Activated T-helper 1 cell treated with anti-CD3 and anti-CD28 coated beads, Interleukin-12 subunit alpha, Interleukin-12 subunit beta, Interleukin-2, Interleukin-4 antibody, amounts not matched to agents 30 ng/mL and 10 ng/mL and 1 ng/mL, durations not matched to agents 14 hours and 24 hours and 36 hours (primary cell): ENCODE measurements at places on chromosomes 5 and 9.

- no peak for DNase-seq
Measured at GRCh38 chr9:71737455-71737854, 30.9 kb downstream of the CEMIP2 start.

DNA sequence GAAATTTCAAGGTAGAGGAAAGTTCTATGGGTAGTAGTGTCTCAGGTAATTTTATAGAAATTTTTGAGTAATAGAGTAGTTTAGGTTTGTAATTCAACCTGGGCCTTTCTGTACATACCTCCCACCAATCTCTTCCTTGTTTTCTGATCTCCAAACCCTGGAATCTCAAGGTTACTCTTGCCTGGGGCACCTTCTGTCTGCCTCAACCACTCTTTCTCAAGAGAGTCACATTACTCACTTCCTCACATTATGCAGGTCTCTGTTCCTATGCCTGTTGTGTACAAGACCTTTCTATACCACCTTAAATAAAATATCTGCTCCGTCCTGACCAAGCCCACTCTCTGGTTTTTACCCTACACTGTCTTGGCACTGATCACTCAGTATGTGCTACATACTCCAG, 412.6 kb upstream of the CTNND2 start:
- DNase-seq = no peak

DNA sequence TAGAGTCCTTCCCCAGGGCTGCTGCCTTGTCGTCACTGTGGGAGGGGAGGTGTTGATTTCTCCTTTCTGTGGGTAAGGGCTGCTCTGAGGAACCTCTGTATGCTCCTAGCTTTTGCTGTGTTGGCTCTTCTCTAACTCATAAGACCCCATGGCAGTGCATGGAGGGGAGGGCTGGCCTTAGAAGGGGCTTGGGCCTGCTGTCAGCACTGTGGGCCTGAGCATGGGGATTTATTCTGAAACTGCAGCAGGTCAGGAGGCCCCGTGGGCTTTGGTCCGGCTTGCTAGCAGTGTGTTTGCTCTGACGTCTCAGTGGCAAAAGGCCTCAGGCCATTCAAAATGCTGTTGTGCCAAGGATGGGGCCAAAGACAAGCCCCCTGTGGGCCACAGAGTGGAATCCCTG, 6.8 kb downstream of the FGF18 start:
- DNase-seq = no peak

DNA sequence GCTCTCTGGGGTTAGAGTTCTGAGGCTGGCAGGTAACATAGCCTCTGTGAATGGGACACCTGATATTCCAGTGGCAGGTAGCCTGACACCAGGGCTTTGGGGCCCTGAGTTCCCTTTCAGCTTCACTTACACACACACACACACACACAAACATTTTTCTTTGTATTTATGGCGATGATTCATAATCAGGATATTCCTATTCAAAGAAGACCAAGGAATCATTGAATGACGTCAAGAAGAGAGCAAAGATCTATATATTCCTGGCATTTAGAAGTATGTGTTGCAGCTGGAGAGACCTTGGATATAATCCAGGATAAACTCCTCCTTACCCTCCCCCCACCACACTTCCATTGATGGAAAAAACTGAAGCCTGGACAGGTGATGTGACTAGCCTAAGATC, 7.9 kb upstream of the ENTREP1 start:
- no peak for DNase-seq

DNA sequence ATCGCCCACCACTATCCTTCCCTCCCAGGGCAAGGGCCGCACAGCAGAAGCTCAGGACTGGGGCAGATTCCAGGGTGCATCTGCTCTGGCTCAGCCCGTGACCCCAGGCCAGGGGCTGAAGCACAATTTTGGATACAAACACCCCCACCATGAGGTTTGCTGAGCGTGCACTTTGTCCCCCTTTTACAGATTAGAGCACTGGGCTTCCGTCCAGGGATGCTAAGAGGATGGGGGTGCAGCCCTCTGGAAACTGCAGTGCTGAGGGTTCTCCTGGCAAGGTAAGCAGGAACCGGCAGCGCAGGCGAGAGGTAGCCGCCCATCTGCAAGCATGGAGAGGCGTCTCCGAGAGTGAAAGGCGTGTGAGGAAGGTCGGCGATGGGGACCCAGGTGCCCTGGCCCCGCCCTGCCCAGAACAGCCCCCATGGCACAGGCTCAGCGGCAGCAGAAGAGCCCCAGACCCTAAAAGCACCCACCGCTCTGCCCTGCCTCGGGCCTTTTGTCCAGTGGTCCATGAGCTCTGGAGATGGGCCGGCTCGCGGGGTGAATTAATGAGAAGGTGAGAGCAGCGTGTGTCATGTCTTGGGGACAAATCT, 54.5 kb upstream of the OLFM1 start:
- no peak for DNase-seq

GRCh38 chr9:89522959-89523285, 25.0 kb upstream of the SEMA4D start:
- no peak for DNase-seq

DNA sequence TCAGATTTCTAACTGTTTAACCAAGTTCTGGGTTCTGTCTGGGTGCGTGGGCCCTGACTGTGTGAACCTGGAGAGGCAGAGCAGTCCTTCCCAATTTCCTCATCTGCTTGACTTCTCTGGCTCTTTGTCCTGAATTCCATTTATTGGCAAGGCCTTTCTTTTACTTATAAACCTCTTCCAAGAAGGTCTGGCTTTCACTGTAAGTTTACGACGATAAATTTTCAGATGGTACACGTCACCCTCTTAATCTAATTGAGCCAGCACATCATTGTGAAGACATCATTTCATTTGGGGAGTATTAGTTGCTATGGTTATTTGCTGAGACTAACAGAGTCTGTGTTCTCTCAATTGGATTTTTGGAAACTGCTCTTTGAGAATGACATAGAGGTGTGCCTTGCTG, 92.4 kb downstream of the ARHGAP26 start:
- no peak for DNase-seq

DNA sequence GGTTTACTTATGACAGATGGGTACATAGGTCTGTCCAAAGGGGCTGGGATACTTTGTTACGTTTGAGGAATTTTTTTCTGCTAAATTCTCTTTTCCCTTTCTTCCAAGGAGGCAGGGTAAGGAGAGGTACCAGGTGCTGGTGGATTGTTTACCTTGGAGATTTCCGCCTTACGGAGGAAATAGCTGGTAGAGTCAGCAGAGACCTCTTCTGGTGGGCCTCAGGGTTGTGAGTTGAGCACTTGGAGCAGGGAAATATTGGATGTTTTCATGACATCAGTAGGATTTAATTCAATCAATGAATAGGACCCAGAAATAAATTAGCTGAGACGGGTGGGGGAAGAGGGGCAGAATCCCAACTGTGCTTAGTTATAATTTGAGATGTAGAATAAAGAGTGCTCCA, 60.0 kb upstream of the TAF11L2 start:
- no peak for DNase-seq

DNA sequence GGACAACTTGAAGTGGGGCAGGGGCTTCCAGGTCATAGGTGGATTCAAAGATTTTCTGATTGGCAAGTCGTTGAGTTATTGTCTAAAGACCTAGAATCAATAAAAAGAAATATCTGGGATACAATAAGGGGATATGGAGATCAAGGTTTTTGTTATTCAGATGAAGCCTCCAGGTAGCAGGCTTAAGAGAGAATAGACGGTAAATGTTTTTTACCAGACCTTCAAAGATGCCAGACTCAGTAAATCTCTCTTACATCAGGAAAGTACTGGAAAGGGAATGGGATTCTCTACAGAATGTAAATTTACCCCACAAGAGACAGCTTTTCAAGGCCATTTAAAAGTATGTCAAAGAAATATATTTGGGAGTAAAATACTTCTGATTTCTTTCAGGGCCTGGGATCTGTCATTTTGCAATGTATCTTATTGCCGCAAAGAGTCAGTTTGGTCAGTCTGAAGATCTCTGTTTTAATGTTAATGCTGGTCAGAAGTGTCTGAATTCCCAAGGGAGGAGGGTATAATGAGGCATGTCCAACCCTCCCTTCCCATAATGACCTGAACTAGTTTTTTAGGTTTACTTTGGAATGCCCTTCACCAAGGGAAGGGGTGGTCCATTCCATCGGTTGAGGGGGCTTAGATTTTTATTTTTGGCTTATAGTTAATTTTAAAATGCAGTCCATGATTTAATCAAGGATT, 13.6 kb upstream of the LYSMD3 start:
- DNase-seq = no peak

DNA sequence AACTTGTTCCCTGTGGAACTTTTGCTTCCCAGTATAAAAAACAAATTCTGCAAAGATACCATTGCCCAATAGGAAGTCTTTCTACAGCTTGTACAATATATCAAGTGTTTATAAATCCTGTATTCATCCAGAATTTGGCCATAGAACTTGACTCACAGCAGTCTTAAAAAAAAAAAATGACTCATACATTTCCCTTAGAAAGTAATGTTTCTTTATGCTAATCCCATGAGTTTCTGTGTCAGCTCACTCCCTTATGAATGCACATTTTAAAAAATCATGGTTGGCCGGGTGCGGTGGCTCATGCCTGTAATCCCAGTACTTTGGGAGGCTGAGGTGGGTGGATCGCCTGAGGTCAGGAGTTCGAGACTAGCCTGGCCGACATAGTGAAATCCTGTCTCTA, 89.3 kb upstream of the DMRT1 start:
- no peak for DNase-seq

- DNase-seq = no peak
Measured at GRCh38 chr9:21770871-21771560, 31.4 kb upstream of the MTAP start.

DNA sequence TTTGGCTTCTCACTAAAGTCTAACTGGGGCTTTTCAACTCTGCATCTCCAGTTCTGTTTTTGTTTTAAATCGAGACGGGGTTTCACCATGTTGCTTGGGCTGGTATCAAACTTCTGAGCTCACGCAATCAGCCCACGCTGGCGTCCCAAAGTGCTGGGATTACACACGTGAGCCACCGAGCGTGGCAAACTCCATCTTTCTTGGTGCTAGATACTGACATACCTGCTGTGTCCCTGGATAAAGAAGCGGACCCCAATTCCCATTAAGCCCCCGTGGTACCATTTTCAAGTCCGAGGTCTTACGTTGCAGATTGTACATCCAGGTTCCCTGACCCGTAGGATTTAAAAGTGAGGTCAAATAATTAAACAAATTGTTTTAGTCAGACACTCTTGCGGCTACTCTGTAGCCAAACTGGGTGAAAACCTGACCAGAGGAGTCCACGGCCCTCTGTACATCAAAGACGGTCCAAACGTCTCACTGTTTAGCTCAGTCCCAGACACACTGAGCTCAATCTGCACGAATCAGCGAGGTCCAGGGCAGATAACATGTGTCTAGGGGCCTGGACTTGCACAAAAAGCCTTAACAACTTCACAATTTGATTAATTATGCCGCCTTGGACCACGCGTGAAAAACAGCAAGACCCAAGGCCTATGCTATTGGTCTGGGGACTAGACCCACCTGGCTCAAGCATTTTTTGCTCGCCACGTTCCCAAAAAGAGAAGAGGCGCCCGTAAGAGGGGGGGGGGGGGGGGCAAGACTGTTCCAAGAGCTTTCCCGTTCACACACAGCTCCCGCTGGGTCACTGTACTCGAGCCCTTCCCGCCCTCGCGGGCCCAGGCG, 727 bp upstream of the DNAJA1 start:
- no peak for DNase-seq

DNA sequence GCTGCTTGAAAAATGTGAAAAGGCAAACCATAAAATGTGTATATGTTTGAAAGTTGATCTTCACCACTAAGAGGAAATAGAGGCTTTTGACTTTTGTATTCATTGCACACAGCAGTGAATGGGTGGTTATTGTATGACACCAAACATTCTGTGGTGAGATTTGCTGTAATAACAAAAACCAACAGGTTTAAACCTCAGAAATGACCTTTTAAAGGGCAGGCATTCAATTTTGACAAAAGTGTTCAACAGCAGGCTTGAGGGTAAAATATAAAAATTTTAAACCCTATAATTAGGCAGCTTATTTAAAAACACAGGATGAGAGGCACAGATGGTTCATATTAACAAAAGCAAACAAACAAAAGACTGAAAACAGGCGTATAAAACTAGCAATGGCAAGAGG, 128.1 kb upstream of the NUDT12 start:
- no peak for DNase-seq

GRCh38 chr5:99646011-99646647, 717.3 kb upstream of the CHD1 start:
- DNase-seq = no peak

- DNase-seq = no peak
Measured at GRCh38 chr5:14879937-14880589, 8.5 kb upstream of the ANKH start.

DNA sequence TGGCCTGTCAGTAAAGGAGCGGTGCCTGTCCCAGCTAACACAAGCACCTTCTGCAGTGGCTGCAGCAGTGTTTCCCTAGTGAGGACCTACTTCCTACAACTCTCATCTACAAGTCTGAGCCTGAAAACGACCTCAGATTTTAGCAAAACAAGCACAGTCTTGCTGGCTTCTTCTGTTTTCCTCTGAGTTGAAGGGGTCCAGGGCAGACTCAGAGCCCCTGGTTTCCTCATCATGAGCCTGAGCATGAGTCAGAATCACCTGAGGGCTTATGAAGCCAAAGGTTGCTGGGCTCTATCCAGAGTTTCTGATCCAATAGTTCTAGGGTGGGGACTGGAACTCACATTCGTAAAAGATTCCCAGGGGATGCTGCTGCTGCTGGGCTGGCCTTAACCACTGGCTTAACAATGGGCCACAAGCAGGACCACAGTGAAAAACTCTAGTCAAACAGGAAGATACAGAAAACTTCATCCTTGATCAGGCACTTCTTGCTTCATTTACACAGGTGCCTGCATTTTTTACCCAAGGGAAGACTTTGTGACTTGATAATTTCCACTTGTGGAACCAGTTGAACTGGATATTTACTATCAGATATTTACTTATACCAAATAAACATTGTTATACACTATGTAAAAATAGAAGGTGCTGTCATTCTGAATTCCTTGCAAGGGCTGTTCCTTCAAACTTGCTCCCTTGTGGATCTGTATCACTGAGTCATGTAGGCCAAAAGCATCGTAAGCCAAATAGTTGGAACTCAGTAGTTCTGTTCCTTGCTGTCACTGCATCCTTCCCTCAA, 4.3 kb upstream of the ACER2 start:
- no peak for DNase-seq

- no peak for DNase-seq
Measured at GRCh38 chr5:134226441-134227192, 744 bp upstream of the PPP2CA start.

GRCh38 chr5:157865781-157866180, 6.8 kb upstream of the CLINT1 start:
- no peak for DNase-seq

DNA sequence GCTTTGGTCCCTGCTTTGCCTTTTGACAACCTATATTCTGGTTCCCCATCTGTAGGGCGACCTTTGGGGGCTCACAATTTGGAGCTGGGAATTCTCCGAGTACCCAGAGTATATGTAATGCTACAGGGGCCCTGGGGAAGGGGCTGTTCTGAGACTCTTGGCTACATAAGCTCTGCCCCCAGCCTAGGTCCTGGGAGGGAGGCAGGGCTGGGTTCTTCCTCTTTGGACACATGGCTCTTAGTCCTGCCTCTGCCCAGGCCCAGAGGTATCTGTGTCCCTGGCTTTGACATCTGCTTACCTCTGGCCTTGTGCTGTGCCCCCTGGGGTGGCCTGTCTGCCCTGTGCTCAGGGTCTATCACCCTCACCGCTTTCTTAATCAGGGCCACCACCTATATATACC, 181.6 kb downstream of the CACNA1B start:
- DNase-seq = no peak
